Uterus (tissue), 4 donors: ENCODE measurements at places on chromosomes 3 and 15. TPM values are rescaled to one million over a fixed set of nuclear protein-coding genes. Genes with fewer than 3 reads are reported as not detected.
A peak's percentile ranks its signal among the peaks of the same experiment; 100 is the strongest.

DNA sequence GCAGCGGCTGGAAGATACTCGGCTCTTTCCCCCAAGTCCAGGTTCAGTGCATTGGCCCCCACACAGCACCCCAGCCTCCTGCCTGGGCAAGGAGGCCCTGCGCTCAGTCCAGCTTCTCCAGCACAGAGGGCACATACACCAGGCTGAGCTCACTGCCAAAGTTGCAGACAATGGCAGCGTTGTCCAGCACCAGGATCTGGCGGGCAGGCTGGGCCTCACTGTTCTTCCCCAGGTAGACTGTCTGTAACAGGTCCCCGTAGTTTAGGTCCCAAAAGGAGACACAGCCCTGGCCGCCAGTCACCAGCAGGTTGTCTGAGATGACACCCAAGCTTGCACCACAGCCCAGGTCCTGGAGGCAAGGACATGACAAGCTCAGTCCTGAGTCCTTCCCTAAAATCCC is 32.9 kb downstream of the PTPN23 start:
- no peaks in the 10 kb centered on the region for H3K36me3 ChIP-seq
- no peaks in the 10 kb centered on the region for H3K27me3 ChIP-seq
- H3K27ac ChIP-seq = no peak overlapping the region
- no peak overlapping the region for H3K4me3 ChIP-seq

DNA sequence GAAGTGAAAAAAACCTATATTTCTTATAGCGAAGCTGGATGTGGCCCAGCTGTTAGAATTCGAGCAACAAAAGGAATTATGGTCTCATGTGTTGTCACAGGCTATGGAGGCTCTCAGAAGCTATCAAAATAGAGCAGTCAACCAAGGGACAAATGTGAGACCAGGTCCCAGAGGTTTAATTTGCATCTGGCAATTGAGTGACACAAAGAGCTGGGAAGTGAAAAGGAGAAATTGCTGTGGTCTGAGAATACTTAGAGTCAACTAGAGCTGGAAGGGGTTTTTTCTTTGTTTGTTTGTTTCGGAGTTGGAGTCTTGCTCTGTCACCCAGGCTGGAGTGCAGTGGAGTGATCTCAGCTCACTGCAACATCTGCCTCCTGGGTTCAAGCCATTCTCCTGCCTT is 61.3 kb upstream of the SMAD3 start:
- H3K27me3 ChIP-seq = no peaks in the 10 kb centered on the region
- no peak overlapping the region for H3K4me3 ChIP-seq
- no peak for DNase-seq
- H3K4me1 ChIP-seq = no peaks in the 10 kb centered on the region
- H3K27ac ChIP-seq = no peak overlapping the region

- no peak for DNase-seq
- no peaks in the 10 kb centered on the region for H3K36me3 ChIP-seq
- H3K27ac ChIP-seq = peak overlapping the region; percentile 29
- H3K4me1 ChIP-seq = peaks cover 9% of the 10 kb centered on the region
These were observed 20.8 kb downstream of the CIAO2A start for GRCh38 chr15:64072812-64073211.

- no peak overlapping the region for H3K4me3 ChIP-seq
- no peak overlapping the region for H3K27ac ChIP-seq
- no peak for DNase-seq
- H3K36me3 ChIP-seq = no peaks in the 10 kb centered on the region
These were observed 139.9 kb downstream of the ALDH1A2 start for GRCh38 chr15:57925650-57926049.

DNA sequence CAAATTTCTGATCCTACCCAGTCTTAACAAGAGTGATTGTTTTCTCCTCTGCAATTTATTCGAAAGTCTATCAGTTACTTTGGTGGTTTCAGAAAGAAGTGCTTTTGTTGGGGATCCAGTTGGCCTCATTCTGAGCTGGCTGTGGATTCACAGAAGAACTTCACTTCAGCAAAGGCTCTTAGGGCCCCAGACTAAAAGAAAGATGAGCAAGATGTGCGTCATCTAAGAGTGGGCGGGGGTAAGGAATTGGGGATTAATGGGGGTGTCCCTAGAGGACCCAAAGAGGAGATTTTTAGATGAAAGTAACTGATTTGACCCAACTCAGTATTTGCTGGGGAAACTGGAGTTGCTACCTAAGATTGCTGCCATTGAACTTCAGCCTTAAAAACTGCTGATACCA is 63.9 kb upstream of the TSEN2 start:
- peak overlapping the region; percentile 50 for H3K27ac ChIP-seq
- no peak for DNase-seq
- H3K4me3 ChIP-seq = no peak overlapping the region
- H3K27me3 ChIP-seq = no peaks in the 10 kb centered on the region
- peaks cover 7% of the 10 kb centered on the region for H3K4me1 ChIP-seq

GRCh38 chr15:71800835-71801745 is 9.3 kb upstream of the NR2E3 start:
- H3K27me3 ChIP-seq = no peaks in the 10 kb centered on the region
- no peak for DNase-seq
- H3K4me1 ChIP-seq = no peaks in the 10 kb centered on the region
- no peak overlapping the region for H3K27ac ChIP-seq

DNA sequence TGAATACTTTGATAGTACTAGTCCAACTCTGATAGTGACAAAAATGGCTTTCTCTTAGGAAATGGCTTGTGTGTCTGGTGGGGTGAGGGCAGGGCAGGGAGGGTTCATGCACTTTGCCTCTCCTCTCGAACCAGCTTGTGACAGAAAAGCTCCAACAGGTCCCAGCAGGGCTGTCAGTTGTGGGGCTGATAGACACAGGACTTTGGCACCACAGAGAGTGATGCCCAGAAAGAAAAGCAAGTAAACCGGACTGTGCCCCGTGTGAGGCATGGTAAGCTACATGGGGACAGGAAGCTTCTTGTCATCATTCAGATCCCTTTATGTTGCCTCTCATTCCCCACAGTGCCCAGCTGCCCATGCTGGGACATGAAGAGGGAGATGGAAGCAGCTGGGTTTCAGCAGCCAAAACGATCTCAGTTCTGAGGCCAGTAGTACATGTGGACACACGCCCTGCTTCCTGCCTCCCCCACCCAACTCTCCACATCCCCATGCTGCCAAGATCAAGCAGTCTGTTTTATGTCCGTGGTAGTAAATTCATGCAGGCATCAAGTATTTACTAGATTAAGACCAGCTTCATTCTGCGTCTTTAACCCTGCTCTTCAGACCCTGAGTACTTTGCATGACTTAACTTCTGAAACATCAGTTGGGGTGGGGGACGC is 29.7 kb upstream of the LIPC start:
- no peaks in the 10 kb centered on the region for H3K4me1 ChIP-seq
- no peaks in the 10 kb centered on the region for H3K27me3 ChIP-seq
- H3K4me3 ChIP-seq = no peak overlapping the region
- H3K27ac ChIP-seq = no peak overlapping the region
- no peaks in the 10 kb centered on the region for H3K36me3 ChIP-seq

PML gene
- 110 TPM for total RNA-seq

ST8SIA2 gene
- total RNA-seq = not detected

PPP2R3A gene
- total RNA-seq = 22.3 TPM

SMAD6 gene
- total RNA-seq = 30.1 TPM

A4GNT gene
- total RNA-seq = not detected

MCTP2 gene
- 98.9 TPM for total RNA-seq
